ENCODE measurements at places on chromosomes 11 and 22. TPM values are rescaled to one million over a fixed set of nuclear protein-coding genes. Genes with fewer than 3 reads are reported as not detected.
A peak's percentile ranks its signal among the peaks of the same experiment; 100 is the strongest.

FGF4 gene
- not detected for polyA plus RNA-seq

DTX4 gene
- 11.7 TPM for polyA plus RNA-seq

GRM5 gene
- polyA plus RNA-seq = not detected

PYGM gene
- 9.6 TPM for polyA plus RNA-seq

CDC42EP1 gene
- 0.22 TPM for polyA plus RNA-seq

- no peaks in the 10 kb centered on the region for H3K36me3 ChIP-seq
- no peaks in the 10 kb centered on the region for H3K27me3 ChIP-seq
- no peak overlapping the region for H3K4me3 ChIP-seq
- no peaks in the 10 kb centered on the region for H3K4me1 ChIP-seq
These were observed 16.8 kb downstream of the KCNJ11 start for GRCh38 chr11:17371614-17372013.

DNA sequence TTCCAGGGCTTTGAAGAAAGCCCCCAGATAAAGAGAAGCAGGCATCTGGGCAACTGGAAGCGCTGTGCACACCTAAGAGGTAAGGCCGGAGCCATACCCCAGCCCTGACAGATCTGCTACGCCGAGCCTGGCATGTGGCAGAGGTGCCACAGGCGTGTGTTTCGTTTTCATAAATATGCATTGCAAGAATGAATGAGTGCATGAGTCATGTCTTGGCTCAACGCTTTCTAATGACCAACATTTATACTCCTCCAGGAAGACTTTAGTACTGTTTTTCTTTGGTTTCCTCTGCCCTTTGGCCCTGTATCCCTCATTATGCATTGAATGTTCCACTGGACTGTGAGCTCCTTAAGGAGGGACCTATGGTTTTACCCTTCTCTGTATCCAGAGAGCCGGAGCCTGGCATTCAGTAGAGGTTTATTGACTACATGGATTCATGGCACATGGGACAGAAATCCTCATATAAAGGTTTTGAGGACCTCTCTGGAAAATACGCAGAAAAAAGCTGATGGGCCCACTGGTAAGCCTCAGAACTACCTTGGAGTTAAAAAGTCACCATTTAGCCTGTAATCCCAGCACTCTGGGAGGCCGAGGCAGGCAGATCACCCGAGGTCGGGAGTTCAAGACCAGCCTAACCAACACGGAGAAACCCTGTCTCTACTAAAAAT, 38.9 kb upstream of the CSNK2A3 start:
- no peaks in the 10 kb centered on the region for H3K4me1 ChIP-seq
- no peak overlapping the region for H3K27ac ChIP-seq
- no peaks in the 10 kb centered on the region for H3K36me3 ChIP-seq
- no peaks in the 10 kb centered on the region for H3K27me3 ChIP-seq

GRCh38 chr11:57276169-57276970, 39.3 kb upstream of the APLNR start:
- no peaks in the 10 kb centered on the region for H3K4me1 ChIP-seq
- no peak overlapping the region for H3K27ac ChIP-seq
- no peak for DNase-seq
- no peak overlapping the region for H3K4me3 ChIP-seq
- no peaks in the 10 kb centered on the region for H3K36me3 ChIP-seq

DNA sequence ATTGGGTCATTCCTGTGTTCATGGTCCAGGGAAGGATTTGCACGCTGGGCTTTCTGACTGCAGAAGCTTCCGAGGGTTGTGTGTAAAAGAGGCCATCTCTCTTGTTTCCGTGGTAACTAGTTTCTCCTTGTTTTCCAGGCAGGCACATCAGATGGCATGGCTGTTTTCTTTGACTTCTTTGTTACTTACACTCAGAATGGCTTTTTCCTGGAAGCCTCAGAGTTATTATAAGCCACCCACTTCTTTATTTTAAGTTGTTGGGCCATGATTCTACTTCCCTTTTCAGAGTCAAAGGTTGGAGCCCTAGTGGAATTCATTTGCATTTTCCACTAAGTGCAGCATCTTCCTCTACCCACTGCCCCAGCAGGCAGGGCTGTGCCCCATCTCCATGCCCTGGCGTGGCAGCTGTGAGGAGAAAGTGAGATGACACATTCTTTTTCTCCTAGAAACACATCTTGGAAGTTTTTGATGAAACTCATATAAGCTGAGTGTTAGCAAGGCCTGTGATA, 94.9 kb downstream of the PRR5L start:
- no peaks in the 10 kb centered on the region for H3K27me3 ChIP-seq
- DNase-seq = peak; percentile 64
- H3K36me3 ChIP-seq = no peaks in the 10 kb centered on the region
- H3K4me3 ChIP-seq = no peak overlapping the region

- H3K27ac ChIP-seq = no peak overlapping the region
- no peak for DNase-seq
- no peaks in the 10 kb centered on the region for H3K36me3 ChIP-seq
- no peaks in the 10 kb centered on the region for H3K27me3 ChIP-seq
- H3K4me3 ChIP-seq = no peak overlapping the region
These were observed 6.3 kb upstream of the MCHR1 start for GRCh38 chr22:40673017-40673416.

DNA sequence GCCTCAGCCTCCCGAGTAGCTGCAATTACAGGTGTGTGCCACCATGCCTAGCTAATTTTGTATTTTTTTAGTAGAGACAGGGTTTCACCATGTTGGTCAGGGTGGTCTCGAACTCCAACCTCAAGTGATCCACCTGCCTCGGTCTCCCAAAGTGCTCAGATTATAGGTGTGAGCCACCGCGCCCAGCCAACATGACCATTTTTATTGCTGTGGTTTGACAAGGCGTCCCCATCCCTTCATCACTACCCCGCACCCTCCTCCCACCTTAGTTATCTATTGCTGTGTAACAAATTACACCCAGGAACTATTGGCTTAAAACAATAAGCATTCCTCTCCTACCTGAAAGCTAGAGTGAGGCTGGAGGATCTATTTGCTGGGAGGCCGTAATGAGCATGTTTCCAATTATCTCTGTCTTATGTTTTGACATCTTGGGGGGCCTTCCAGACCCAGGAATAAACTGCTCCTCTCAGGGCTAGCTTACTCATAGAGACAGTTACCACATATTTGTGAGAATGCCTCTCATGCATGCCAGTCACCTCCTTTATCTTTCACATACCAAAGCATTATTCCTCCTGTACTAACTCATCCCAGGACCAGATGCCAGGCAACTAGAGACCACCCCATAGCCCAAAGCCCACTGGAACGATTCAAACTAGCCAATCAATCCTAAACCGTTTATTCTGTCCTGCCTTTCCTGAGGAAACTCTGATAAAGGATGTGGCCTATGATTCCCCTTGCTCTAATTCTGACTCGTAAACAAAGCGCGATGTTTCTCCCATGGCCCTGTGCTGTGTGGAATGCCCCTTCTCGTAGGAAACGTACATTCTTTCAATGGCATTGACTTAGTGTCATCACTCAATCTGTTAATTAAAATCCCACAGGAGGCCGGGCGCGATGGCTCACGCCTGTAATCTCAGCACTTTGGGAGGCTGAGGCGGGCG, 19.4 kb downstream of the SNU13 start:
- H3K4me3 ChIP-seq = no peak overlapping the region
- no peak for DNase-seq
- H3K27ac ChIP-seq = no peak overlapping the region
- no peaks in the 10 kb centered on the region for H3K27me3 ChIP-seq
- no peaks in the 10 kb centered on the region for H3K4me1 ChIP-seq

- no peaks in the 10 kb centered on the region for H3K27me3 ChIP-seq
- H3K36me3 ChIP-seq = no peaks in the 10 kb centered on the region
- no peak overlapping the region for H3K27ac ChIP-seq
- H3K4me3 ChIP-seq = no peak overlapping the region
These were observed 118.7 kb upstream of the LARGE1 start for GRCh38 chr22:34038801-34039555.

GRCh38 chr11:12099132-12099873, 11.1 kb upstream of the MICAL2 start:
- H3K36me3 ChIP-seq = no peaks in the 10 kb centered on the region
- H3K27me3 ChIP-seq = peaks cover 4% of the 10 kb centered on the region
- H3K4me1 ChIP-seq = peaks cover 13% of the 10 kb centered on the region
- DNase-seq = no peak

DNA sequence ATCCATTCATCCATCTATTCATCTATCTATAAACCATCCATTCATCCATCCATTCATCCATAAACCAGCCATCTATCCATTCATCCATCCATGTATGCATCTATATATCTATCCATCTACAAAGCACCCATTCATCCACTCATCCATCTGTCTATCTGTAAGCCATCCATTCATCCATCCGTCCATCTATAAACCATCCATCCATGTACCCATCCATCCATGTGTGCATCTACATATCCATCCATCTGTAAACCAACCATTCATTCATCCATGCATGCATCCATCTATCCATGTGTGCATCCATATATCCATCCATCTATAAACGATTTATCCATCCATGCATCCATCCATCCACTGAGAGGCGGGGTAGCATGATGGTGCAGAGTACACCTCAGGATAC, 58.4 kb downstream of the MPPED1 start:
- H3K4me1 ChIP-seq = no peaks in the 10 kb centered on the region
- H3K27ac ChIP-seq = no peak overlapping the region
- no peaks in the 10 kb centered on the region for H3K27me3 ChIP-seq
- DNase-seq = no peak

DNA sequence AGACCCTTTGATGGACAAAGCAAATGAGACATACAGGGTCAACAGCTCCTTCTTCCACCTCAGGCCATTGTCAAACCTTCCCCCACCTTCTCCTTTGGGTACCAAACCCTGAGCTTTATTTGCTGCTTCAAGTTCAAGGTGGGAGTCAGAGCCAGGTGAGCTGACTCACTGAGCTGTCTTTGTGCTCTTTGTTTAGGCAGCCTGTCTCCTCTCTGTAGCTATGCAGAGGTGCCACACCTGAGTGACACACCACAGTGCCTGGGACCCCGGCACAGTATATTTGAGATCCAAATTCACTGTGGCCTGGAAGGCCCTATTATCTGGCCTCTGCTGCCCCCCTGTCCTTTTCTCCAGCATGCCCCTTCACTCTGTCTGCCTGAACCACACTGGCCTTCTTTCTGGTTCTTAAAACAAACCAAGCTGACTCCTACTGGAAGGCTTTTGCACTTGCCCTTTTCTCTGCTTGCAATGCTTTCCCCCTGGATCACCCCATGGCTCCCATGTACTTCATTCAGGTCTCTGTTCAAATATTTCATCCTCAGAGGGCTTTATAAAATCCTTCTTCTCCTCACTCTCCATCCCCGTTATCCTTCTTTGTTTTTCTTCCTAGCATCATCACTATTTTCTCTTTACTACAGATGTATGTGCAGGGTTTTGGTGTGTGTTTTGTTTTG, 16.1 kb downstream of the LMO2 start:
- no peaks in the 10 kb centered on the region for H3K27me3 ChIP-seq
- no peaks in the 10 kb centered on the region for H3K36me3 ChIP-seq
- H3K4me3 ChIP-seq = no peak overlapping the region
- peaks cover 4% of the 10 kb centered on the region for H3K4me1 ChIP-seq

DNA sequence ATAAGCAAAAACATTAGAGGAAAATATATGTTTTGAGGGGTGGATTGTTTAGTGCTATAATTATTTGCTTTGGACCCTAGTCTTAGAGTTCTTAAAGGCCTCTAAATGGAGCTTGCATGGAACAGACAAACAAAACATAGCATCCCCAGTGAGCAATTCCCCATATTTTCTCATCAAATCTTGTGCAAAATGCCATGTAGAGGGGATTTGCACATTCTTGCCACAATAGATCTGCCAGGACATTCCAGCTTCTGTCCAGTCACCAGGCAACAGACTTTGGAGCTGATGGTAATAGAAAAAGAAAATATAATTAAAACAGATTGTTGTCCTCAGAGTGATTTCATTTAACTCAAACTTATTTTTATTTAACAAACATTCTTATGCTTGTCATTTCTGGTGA, 360.3 kb upstream of the PDGFD start:
- no peak overlapping the region for H3K4me3 ChIP-seq
- H3K36me3 ChIP-seq = no peaks in the 10 kb centered on the region
- no peak overlapping the region for H3K27ac ChIP-seq
- H3K4me1 ChIP-seq = no peaks in the 10 kb centered on the region

- H3K4me1 ChIP-seq = no peaks in the 10 kb centered on the region
- no peak overlapping the region for H3K4me3 ChIP-seq
- no peaks in the 10 kb centered on the region for H3K36me3 ChIP-seq
- no peaks in the 10 kb centered on the region for H3K27me3 ChIP-seq
These were observed 266.5 kb upstream of the MTNR1B start for GRCh38 chr11:92702805-92703448.

- H3K4me3 ChIP-seq = peak within 1 kb of the TSS; percentile 9
- no peaks in the 10 kb centered on the region for H3K36me3 ChIP-seq
- peaks cover 43% of the 10 kb centered on the region for H3K27me3 ChIP-seq
- peak; percentile 85 for DNase-seq
- no peak within 1 kb of the TSS for H3K27ac ChIP-seq
- H3K4me1 ChIP-seq = peaks cover 16% of the 10 kb centered on the region
These were observed at the start of gene IGSF9B for GRCh38 chr11:133956650-133957633. Gene IGSF9B, minus strand, starts transcription at chr11:133956968. Its CDS starts 214 bp downstream, at chr11:133956754.

DNA sequence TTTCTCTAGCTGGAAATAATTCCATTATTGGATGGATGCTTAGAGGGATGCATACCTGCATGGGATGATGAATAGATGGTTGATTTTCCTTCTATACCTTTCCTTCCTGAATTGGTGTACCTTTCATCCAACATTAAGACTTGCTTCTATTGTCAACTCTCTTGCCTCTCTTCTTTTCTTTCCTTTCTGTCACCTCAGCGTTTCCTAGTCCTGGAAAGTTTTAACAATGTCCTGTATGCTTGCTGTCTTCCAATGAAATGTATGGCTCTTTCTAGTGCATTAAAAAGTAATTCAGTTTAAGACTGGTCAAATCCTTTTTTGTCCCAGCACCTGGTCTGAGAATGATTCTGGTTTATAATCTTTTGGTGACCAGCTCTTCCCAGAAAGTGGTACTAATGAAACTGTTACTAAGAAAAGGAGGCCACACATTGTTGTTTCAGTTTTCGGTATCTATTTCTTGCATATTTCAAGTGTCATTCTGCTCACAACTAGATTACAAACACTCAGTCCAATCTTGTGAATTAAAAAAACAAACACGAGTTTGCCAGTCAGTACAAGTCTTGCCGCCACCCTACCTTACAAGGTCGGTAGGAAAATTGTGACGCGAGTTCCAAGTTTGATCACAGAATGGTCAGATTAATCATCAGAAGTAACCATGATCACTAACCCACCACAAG, 8.0 kb downstream of the POU2AF1 start:
- no peak overlapping the region for H3K4me3 ChIP-seq
- no peaks in the 10 kb centered on the region for H3K27me3 ChIP-seq
- no peak for DNase-seq
- H3K27ac ChIP-seq = peak overlapping the region; percentile 38
- peaks cover 97% of the 10 kb centered on the region for H3K4me1 ChIP-seq

GRCh38 chr11:17383461-17383860, 5.0 kb downstream of the KCNJ11 start:
- H3K36me3 ChIP-seq = no peaks in the 10 kb centered on the region
- H3K27ac ChIP-seq = no peak overlapping the region
- H3K4me1 ChIP-seq = peaks cover under 1% of the 10 kb centered on the region
- no peak for DNase-seq
